Activated CD8-positive, alpha-beta T cell treated with anti-CD3 and anti-CD28 coated beads for 36 hours (primary cell): ENCODE measurements at places on chromosomes 1 and 21.

GRCh38 chr1:41868241-41868998 is 50.3 kb downstream of the HIVEP3 start:
- DNase-seq, result peak; percentile 58

DNA sequence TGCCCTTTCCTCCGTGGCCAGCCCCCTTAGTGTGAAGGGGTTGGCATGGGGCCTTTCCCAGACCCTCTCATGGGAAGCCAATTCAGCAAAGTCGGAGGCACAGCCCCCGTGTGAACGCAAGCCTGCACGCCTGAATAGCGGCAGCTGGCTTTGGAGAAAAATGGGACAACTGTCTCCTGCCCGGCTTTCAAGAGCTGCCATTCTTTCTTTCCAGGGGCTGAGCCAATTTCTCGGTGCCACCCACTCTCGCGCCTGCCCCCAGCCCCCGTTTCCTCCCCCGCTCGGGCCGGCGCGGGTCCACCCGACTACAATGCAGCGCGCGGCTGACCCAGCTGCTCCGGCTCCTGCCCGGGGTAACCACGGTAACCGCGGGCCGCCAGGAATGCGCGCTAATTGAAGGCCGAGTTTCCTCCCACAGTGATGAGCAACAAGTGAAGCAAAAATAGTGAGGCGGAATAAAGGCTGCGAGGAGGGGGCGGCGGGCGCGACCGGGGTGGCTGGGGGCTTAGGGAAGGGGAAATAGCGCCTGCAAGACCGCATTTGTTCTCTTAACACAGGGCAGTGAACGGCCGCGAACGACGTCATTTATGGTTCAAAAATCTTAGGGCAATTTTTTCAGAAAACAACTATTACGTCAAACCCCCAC is 27.8 kb downstream of the ILDR2 start:
- peak; percentile 18 for DNase-seq

DNA sequence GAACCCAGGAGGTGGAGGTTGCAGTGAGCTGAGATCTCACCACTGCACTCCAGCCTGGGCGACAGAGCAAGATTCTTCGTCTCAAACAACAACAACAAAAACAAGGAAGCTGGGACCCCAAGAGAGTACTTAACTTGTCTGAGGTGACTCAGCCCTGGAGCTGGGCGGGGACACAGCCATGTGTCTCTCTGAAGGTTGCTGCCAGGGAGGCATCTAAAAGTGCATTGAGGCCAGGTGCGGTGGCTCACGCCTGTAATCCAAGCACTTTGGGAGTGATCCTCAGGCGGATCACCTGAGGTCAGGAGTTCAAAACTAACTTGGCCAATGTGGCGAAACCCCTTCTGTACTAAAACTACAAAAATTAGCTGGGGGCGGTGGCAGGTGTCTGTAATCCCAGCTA is 7.7 kb downstream of the IFI6 start:
- no peak for DNase-seq

DNA sequence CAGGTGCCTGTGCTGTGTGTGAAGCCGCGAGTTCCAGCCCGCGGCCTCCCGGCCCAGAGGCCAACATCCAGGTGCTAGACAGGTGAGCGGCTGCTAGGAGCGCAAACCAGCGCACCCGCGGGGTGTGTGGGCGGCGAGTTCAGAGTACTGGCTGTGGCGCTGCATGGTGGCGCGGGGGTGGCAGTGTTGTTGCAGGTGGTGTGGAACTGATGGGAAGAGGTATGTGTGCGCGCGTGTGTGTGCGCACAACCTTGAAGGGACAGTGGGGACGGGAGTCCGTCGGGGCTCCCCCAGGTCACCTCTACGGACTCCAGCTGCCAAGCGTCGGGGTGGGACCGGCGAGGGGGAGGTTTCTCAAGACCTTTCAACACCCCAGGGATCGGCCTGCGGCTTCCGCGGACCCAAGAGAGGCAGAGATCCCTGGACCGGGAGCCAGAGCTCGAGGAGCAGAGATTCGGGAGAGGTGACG is 433 bp upstream of the DMBX1 start:
- DNase-seq, result peak; percentile 63

DNA sequence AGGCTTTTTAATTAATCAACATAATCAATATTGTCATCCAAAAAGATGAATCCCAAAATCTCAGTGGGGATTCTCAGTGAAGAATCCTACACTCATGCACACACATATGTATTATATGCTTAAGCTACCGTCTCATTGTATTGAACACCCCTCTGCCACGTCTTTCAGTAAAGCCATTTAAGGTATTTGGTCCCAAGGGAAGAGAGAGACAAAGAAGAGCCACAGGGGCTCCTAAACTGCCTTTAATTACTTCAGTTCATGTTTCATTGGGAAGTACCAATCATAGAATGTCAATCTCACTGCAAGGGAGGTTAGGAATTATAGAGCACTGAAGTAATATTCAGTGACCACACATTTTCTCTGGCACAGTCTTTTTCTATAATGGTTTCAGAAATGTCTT is 388.6 kb upstream of the NEGR1 start:
- no peak for DNase-seq

DNA sequence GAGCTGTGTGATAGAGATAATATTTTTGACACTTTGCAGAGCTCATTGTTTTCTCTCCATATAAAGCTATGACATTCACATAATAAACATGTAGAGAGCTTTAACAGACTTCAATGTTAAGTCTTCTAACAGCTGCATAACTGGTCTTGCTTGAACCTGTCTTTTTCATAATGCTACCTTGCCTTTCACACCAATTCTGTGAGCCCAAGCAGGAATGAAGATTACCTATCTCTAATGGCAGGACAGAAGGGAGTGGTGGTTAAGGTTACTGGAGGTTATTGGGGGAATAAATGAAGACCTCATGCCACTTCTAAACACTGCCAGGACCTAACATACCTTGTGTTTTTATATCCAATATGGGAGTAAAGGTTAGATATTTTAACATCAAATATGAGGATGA is 2.3 kb upstream of the CD55 start:
- no peak for DNase-seq
